ENCODE measurements at places on chromosomes 3 and 15. TPM values are rescaled to one million over a fixed set of nuclear protein-coding genes. Genes with fewer than 3 reads are reported as not detected.

MKRN3 gene
- total RNA-seq, result 0.93 TPM

SLC35G2 gene
- 6.8 TPM for total RNA-seq

A4GNT gene
- total RNA-seq, result not detected

EEF1AKMT4 gene
- total RNA-seq, result 1.8 TPM

POTEB gene
- not detected for total RNA-seq

KBTBD13 gene
- total RNA-seq, result 1.2 TPM

SLC51A gene
- total RNA-seq, result 1.9 TPM

LINGO1 gene
- 8.5 TPM for total RNA-seq

CKMT1B gene
- total RNA-seq, result 1.9 TPM

RGMA gene
- 14.6 TPM for total RNA-seq

TPRG1 gene
- 3.9 TPM for total RNA-seq

UQCC5 gene
- total RNA-seq, result 12.3 TPM

TMEM40 gene
- 1.5 TPM for total RNA-seq

ZNF620 gene
- total RNA-seq, result 8.9 TPM

TGFBR2 gene
- 115 TPM for total RNA-seq

TMEM108 gene
- total RNA-seq, result 1.8 TPM

SH3GL3 gene
- total RNA-seq, result 4.3 TPM

HYAL3 gene
- total RNA-seq, result 3.7 TPM

LRRC49 gene
- 28.7 TPM for total RNA-seq

CD96 gene
- total RNA-seq, result 2.6 TPM

MST1R gene
- 2.0 TPM for total RNA-seq

ROBO2 gene
- 61.7 TPM for total RNA-seq

REC114 gene
- not detected for total RNA-seq

NME9 gene
- total RNA-seq, result 1.6 TPM

CATSPER2 gene
- 1.9 TPM for total RNA-seq

SPATA12 gene
- total RNA-seq, result not detected

SNURF gene
- 59.5 TPM for total RNA-seq

SCN11A gene
- total RNA-seq, result 1.5 TPM

CIB2 gene
- 14.0 TPM for total RNA-seq

ERICH6 gene
- total RNA-seq, result not detected

PLXNA1 gene
- total RNA-seq, result 38.8 TPM

FGF7 gene
- 18.9 TPM for total RNA-seq

HCN4 gene
- 0.47 TPM for total RNA-seq

SLC6A20 gene
- 0.06 TPM for total RNA-seq

FOXL2NB gene
- not detected for total RNA-seq

POU1F1 gene
- not detected for total RNA-seq

KNG1 gene
- 116 TPM for total RNA-seq

GRM7 gene
- 3.3 TPM for total RNA-seq

PLA2G4E gene
- total RNA-seq, result 0.29 TPM

SLC6A1 gene
- total RNA-seq, result 1.6 TPM

SLC25A20 gene
- 15.2 TPM for total RNA-seq

PLA2G4F gene
- 27.8 TPM for total RNA-seq

FGD5 gene
- total RNA-seq, result 35.8 TPM
